Thyroid gland (tissue), 4 donors: ENCODE measurements at places on chromosomes 1 and 21. TPM values are rescaled to one million over a fixed set of nuclear protein-coding genes. Genes with fewer than 3 reads are reported as not detected.

GRCh38 chr1:181504399-181504842 is 21.1 kb downstream of the CACNA1E start:
- no peak for DNase-seq

GRCh38 chr1:183077097-183077496 is 53.9 kb downstream of the LAMC1 start:
- no peak for DNase-seq

GRCh38 chr1:215566556-215567490 is at the start of gene KCTD3:
Gene KCTD3 (plus strand): TSS chr1:215567304. CDS start chr1:215567686, 382 bp downstream.
- DNase-seq, result peak; percentile 79

DNA sequence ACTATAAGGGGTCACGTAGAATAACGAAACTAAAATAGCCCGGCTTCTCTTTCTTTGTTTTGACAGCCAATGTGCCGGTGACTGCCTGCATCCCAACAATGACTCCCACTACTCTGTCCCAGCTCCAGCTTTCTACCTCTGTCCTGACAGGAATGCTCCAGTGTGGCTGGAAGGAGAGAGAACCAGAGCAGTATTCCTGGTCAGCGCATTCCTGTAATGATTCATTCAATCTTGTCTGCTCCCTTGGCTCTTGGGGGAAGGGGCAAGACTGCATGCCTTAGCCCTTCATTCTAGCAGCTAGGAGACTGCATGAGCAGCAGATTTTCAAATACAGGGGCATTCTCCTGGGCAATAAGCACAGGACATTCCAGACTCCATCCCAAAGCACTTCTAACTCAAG is 132.1 kb upstream of the PRMT6 start:
- no peak for DNase-seq

- DNase-seq, result no peak
Observed at GRCh38 chr1:5493851-5494311, 498.3 kb downstream of the NPHP4 start.

DNA sequence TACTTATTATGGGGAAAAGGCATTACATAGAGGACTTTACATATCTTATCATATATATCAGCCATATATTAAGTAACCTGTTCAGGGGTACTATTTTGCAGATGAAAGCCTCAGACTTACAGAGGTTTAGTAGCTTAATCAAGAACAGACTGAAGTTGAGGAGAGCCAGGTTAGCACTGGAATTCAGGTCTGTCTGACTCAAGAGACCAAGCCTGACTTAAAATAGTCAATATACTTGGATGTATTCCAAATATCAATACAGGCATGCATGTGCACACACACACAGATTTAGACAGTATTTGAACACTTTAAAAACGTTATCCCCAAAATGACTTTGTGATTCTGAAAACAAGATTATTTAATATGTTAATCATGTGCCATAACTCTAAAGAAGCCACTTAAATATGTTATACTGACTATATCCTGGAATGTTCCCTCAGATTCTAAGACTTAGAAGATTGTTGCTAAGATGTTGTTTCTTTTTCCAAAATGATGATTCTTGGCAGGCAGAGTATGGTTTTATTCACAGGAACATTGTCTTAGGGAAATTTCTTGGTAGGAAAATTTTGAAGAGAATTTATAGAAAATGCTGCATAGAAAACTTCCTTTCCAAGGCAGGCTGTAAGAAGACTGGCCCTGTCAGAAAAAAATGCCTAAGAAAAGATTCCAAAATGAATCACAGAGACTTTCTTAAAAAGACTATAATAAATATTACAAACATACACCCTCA is 61.6 kb downstream of the ADAMTS1 start:
- DNase-seq, result no peak

DNA sequence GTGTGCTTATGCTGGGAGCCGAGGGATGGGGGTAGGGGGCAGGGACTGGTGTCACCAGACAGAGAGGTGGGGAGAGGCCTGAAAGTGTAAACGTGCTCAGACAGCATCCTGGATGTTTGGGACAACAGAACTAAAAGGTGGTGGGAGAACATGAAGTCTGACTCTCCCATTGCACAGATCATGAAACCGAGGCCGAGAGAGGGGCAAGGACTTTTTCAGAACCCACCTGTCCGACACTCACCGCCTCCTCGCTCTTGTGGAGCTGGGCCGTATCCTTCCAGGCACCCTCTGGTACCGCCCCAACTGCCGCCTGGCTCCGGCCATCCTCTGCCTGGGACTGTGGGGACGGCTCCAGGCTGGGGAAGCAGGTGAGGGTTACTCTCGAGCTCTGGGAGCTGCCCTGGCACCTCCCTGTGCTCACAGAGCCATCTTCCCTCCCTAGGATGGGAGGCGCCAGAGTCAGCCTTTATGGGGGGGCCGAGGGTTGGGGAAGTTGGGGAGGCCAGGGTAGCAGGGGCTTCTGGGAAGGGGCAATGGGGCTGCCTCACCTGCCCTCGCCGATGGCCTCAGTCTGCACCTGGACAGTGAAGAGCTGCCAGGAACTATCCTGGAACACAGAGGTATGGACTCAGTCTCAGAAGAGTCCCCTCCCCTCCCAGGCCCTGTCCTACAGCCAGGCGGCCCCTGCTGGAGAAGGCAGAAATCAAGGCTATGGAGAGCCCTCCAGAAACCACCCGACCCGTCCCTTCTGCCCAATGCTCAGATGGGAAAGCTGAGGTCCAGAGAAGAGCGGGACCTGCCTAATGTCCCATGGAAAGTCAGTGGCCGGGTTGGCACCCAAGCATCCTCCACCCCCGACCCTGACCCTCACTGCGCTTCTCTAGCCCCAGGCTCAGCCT is 7.0 kb downstream of the ATP13A2 start:
- DNase-seq, result no peak

STUM gene
- 1.1 TPM for total RNA-seq

MNDA gene
- 2.0 TPM for total RNA-seq
